ENCODE measurements at places on chromosomes 7 and 10. TPM values are rescaled to one million over a fixed set of nuclear protein-coding genes. Genes with fewer than 3 reads are reported as not detected.

The VWA2 gene
- total RNA-seq: 0.17 TPM

The AGBL3 gene
- total RNA-seq: 0.66 TPM

DNA sequence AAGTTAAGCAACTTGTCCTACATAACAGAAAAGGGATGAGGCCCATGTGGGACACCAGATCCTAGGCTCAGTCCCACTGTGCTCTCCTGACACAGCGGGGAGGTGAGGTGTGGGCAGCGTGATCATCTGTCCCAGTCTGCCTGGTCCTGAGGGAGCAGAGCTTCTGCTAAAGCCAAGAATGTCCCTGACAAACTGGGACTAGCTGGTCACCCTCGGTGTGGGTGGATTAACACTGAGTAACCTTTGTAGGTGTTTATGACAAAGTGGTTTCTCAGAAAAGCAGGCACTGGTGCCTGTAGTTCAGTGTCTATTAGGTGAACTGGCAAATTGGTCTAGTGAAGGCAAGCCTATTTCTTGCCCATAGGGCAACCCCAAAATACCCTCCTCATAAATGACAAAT is 127.8 kb upstream of the HABP2 start:
- H3K4me3 ChIP-seq: no peak overlapping the region
- no peaks in the 10 kb centered on the region for H3K36me3 ChIP-seq
- no peaks in the 10 kb centered on the region for H3K27me3 ChIP-seq
- no peaks in the 10 kb centered on the region for H3K4me1 ChIP-seq
- no peak for DNase-seq

GRCh38 chr10:50332108-50332842 is 81.0 kb upstream of the ASAH2 start:
- peaks cover 2% of the 10 kb centered on the region for H3K4me1 ChIP-seq
- no peaks in the 10 kb centered on the region for H3K36me3 ChIP-seq
- no peak overlapping the region for H3K27ac ChIP-seq
- H3K4me3 ChIP-seq: no peak overlapping the region
- no peak for DNase-seq

DNA sequence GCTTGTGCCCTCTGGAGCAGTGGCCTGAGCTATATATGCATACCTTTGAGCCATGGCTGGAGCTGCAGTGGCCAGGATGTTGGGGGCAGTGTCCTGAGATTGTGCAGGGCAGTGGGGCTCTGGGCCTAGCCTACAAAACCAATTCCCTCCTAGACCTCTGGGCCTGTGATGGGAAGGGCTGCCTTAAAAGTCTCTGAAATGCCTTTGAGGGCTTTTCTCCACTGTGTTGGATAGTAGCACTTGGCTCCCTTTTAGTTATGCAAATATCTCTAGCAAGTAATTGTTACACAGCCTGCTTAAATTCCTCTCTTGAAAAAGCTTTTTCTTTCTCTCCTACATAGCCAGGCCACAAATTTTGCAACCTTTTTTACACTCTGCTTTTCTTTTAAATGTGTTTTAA is 426.4 kb downstream of the ACTR3B start:
- H3K4me1 ChIP-seq: no peaks in the 10 kb centered on the region
- DNase-seq: no peak
- H3K4me3 ChIP-seq: no peak overlapping the region
- no peaks in the 10 kb centered on the region for H3K27me3 ChIP-seq
- no peak overlapping the region for H3K27ac ChIP-seq

DNA sequence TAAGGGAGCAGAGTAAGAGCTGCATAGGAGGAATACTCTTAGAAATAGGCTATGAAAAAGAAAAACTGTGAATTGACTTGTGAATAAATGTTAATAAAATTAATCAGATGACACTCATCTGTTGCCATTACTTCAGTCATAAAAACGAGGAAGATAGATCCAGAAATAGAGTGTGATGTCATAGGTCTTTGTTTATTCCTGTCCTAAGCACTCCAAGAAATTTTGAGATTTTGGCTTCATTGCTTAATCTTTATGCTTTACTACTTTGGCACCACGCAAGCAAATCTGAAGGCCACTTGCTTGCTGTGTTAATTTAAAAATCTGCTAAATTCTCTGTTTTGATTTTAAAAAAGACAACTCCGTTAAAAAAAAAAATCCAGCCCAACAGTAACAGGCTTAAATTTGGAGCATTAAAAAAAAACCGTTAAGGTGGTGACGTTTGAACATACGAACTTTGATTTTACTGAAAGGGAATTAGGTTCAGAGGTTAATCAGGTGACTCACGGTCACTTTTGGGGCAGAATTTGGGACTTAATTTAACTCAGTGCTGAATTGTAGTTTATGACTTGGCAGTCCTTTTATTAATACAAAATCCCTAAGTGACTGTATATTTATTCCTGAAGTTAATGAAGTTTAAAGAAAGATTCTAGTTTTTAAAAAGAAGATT is 3.4 kb downstream of the IFRD1 start:
- DNase-seq: no peak
- H3K36me3 ChIP-seq: peaks cover 32% of the 10 kb centered on the region
- H3K4me3 ChIP-seq: peak overlapping the region; percentile 84

Measured in esophagus muscularis mucosa (tissue), 4 donors.